ENCODE measurements at places on chromosomes 6 and 20.

DNA sequence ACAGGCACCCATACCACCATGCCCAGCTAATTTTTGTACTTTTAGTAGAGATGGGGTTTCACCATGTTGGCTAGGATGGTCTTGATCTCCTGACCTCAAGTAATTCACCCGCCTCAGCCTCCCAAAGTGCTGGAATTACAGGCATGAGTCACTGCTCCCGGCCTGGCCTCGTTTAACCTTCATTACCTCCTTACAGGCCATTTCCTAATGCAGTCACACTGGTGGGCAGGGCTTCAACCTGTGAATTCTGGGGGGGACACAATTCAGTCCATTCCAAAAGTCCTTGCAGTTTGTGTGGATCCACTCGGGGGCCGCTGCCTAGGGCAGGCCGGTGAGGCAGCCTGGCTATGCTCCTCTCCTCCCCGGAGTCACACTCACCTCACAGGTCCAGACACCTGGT is 112.4 kb upstream of the SNX9 start:
- DNase-seq = no peak

DNA sequence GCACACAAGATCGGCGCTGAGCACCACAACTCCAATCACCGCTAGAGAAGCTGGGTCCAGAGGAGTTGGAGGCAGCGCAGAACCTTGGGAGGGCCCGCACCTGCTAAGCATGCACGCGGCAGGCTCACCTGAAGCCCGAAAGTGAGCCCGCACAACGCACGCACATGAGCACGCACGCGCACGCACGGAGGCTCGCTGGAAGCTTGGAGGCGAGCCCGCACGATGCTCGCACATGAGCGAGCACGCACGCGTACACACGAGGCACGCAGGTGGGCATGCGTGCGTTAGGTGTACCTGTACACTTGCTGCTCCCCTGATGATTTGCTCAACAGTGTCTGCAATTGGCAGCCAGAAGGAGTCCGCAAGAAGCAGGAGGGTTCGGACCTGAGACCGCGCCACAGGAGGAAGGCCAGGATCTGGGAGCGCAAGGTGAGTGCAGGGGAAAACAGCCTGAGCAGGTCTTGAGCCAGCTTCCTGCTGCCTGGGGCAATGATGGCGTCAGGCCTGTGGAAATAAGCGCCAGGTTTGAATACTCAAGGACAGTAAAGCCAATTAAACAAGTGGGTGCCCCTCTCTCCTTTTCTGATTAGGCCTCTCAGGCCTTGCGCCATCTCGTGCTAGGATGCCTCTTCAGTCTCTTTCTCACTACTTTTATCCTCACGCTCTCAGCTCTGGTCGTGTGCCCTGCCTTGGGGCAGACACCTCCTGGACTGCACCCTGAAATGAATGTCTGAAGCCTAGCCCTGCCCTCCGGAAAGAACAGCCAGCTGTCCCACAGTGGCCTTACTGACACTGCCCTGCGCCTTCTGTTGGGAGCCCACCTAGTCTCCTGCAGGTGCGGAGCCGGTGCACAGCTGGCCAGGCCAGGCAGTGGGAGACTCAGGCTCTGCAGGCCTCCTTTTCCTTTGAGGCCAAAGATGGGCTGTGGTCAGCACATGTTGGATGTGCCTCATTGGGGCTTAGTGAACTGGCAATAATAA is 340.4 kb downstream of the CDC5L start:
- DNase-seq = no peak

GRCh38 chr6:96152114-96152708 is 136.4 kb downstream of the FUT9 start:
- no peak for DNase-seq

DNA sequence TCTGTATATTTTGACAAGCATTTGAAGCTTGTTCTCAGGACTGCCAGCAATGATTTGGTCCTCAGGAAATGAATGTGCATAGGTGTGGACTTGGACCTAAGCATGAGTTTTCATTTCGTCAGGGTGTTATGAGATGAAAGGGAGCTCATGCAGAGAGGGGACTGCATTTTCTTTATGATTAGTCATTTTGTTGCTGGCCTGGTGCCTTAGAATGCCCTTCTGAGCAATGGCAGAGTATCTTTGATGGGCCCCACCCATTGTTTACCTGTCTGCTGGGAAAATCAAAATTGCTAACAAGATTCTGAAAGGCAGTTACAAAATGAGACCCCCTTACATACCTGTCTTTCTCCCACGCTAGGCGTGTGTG is 51.5 kb upstream of the MTHFD1L start:
- no peak for DNase-seq

DNA sequence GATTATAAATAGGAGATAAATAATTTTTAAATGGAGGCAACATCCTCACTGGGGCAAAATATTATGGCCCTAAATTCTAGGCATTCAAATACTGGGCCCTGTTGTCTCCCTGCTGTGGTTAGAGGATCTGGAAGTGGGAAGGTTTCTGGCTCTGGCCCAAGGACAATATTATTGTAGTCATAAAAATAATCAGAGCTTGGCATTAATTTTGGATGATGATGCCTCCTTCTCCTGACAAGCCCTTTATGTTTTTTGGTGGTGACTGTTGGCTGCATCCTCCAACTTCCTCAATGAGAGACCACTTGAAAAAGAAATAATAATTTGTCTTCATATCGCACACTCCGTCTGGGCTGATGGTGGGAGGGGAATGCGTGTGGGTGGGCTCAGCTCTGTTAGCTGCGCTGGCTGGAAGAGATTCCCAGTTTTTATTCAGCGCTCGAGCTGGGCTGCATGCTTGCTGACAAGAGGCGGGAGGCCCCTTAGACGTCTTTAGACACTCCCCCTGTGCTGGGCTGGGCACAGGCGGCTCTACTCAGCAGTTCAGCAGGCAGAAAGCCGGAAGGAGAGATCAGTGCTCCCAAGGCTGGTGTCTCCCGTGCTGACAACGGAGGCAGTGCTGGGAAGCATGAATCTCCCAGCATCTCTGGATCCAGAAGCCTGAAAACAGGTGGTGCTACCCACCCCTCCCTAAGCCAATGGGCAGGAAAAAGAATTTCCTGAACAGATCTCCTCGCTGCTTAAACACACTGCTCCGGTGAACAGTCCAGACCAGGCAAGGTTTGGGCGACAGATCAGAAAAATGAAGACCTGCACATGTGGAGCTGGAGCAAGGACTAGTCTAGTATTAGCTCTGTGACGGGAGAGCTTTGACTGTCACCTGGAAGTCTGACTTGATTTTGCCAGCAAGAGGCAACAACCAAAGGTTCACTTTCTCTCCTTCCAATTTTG is 97.7 kb downstream of the SYCP2 start:
- DNase-seq = no peak

DNA sequence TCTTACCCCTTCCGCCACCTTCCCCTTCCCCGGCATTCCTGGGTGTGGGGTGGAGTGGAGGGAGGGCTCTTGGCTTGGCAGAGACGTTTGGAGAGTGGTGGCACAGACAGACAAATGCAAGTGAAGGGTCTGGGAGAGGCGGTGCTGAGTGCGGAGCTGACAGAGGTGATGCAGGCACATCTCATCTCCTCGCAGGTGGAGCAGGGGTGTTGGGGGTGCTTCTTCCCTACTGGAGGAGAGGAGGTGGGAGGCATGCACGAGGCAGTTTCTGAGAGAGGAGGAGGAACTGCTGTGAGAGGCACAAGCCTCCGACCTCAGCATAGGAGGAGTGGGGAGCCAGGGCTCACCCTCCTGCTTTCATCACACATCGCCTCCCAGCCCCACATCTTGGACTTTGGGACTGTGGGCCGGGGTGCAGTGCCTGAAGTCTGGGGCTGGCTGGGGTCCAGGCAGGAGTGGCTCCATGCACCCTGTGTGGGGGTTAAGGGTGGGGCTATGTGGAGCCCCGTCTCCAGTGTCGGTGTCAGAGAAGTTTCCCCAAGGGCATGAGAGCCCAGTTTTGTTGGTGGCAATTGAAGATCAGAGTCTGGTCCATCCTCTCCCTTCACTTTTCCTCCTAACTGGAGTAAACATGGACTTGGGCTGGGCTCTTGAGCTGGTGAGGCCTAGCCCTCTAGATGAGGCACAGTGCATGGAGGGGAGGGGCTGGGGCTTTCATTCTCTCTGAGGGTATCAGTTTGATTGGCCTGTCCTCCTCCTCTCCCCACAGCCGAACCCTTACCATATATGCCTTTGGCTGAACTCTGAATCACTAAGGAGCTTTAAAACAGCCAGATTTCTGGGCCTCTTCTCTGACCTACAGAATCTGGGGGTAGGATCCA is 20.2 kb upstream of the SLC22A7 start:
- no peak for DNase-seq

DNA sequence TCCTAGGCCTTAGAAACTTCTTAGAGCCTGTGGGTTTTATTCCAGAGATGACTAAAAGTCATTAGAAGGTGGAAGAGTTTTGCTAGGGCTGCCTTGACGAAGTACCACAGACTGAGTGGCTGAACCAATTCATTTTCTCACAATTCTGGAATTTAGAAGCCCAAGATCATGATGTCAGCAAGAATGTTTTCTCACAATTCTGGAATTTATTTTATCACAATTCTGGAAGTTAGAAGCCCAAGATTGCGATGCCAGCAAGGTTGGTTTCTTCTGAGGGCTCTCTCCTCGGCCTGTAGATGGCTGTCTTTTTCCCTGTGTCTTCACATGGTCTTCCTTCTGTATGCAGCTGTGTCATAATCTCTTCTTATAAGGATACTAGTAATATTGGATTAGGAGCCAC is 672.9 kb upstream of the MARCKS start:
- no peak for DNase-seq

GRCh38 chr20:56724241-56724757 is 95.2 kb downstream of the TFAP2C start:
- no peak for DNase-seq

DNA sequence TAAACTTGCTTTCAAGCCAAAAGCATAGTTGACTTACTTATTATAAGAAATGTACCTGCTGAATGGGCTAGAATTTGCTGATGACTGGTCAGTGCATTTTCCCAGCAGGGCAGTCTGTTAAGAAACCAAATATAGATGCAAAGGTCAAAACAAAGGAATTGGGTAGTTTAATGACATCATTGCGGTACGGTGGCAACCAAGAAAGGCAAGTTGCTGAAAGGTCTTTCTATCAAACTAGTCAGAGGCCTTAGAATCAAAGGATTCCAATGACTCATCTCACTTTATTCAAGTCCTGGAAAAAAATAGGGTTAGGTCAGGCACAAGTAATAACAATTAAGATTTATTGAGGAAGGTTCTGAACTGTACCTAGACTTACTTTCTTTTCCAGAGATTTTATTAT is 76.4 kb downstream of the KIZ start:
- DNase-seq = no peak

GRCh38 chr6:509676-510075 is 118.1 kb downstream of the IRF4 start:
- no peak for DNase-seq

DNA sequence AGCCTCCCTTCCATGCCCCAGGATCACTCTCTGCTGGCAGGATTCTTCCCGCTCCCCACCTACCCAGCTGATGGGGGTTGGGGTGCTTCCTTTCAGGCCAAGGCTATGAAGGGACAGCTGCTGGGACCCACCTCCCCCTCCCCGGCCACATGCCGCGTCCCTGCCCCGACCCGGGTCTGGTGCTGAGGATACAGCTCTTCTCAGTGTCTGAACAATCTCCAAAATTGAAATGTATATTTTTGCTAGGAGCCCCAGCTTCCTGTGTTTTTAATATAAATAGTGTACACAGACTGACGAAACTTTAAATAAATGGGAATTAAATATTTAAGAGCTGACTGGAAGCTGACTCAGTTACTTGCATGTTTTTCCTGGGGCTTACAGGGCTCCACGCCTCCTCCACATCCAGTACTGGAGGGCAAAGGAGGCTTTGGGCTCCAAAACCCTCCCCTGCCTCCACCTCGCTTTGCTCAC is 24.3 kb upstream of the FANCE start:
- DNase-seq = no peak

DNA sequence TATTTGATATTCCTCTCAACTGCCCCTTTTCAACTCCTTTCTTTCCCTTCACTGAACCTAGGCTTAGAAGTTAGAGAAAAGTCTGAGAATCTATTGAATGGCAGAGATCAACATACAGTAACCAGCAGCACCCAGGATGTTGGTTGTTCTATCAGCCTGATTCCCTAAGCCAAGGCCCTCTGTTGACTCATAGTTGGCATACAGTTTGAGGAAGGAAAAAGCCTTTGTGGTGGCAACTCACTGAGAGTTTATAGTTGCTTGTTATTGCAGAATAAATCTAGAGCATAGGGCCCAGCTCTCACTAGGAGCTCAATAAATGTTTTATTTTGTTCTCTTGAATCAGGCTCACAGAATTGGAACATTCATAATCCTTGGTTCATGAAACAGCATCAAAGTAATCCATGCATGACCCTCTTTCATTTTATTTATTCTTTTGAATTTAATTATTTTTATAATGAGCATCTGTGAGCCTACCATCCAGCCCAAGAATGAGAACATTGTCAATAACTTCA is 119.1 kb upstream of the ADGRF1 start:
- no peak for DNase-seq

DNA sequence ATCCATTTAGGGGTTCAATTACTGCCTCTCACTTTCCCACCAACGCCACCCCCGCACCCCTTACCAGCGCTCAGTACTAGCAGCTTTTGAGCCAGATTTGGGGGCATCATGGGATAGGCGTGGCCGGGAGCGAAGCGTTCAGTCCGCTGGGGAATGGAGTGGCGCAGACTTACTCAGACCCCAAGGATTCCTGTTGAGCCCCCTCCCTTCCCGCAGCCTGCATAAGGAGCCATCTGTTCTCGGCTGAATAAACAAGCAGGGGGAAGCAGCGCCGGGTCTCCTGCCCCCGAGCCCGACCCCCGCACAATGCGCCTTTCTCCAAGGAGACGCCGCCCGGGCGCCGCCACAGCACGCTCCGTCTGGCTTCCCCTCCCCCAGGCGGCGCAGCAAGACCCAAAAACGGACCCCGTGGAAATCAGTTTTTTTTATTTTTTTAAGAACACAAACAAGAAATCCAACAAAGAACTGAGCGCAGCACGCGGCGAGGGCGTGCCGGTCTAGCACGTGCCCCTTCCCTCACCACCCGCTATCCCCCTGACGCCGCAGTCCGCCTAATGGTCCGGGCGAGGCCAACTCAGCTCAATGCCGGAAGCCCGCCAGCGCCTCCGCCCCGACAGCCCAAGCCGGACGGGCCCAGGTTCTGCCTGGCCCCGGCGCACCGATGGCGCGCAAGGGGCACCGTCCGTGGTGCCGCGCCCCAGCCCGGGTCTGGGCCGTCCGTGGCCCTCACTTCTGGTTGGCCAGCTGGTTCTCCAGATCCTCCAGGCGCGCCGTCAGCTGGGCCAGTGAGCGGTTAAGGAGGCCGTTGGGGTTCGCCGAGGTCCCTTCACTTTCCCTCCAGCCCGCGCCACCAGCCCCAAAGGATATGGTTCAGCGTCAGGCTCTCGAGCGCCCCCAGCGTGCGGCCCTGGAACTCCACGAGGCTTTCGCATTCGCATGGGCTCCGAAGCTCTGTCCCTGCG is 13.3 kb upstream of the RBPJL start:
- peak; percentile 85 for DNase-seq
